ENCODE measurements at places on chromosomes 1 and 21. TPM values are rescaled to one million over a fixed set of nuclear protein-coding genes. Genes with fewer than 3 reads are reported as not detected.

BMP8A gene
- total RNA-seq, result 0.23 TPM

HPDL gene
- total RNA-seq, result 4.4 TPM

TAS1R1 gene
- not detected for total RNA-seq

ALX3 gene
- not detected for total RNA-seq

BRDT gene
- not detected for total RNA-seq

GPR3 gene
- 1.9 TPM for total RNA-seq

OLIG2 gene
- not detected for total RNA-seq
